ENCODE measurements at places on chromosomes 11 and 22.

DNA sequence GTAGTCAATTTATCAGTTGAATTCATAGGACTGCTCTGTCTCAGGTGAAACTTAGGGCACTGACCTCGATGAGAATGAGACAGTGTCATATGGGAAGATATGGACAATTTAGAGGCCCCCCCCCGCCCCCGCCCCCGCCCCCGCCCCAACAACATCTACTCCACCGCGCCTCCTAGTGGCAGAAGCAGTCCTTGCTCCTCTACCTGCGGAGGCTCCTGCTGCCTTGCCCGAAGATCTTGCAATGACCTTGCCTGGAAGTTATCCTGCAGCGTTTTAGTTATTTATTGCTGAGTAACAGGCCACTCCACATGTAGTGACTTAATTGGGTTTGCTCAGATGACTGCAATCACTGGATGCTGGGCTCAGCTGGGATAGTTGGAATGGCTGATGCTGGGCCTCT is 15.2 kb downstream of the SERPINH1 start:
- no peak for DNase-seq

GRCh38 chr11:35057926-35058668 is 80.9 kb upstream of the CD44 start:
- DNase-seq = peak; percentile 59

DNA sequence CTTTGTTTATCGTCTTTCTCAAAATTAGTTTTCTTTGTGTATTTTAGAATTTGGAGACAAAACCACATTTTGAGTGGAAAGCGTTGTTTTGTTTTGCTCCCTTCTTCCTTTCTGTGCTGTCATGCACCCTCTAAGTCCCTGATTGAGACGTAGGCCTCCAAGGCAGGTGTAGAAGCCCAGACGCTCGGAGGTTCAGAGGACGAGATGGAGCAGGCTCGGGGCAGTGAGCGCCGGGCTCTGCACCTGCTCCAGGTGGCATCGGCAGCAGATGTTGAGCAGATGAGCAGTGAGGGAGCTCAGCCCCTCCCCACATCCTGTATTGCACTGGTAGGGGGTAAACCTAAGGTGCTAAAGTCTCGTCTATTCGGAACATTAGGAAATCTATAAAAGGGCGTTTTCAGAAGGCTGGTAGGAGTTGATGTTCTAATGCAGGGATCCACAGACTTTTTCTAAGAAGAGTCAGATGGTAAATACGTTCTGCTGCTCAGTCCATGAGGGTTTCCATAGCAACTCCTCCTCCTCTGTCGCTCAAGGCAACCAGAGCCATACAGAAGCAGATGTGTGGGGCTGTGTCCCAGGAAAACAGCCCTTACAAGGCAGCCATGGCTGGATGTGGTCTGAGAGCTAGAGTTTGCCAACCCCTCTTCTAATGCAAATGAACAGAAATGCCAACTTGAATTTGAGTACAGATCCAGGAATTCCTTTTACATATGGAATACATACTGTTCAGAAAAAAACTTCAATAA is 724.2 kb downstream of the BRD1 start:
- DNase-seq = no peak

DNA sequence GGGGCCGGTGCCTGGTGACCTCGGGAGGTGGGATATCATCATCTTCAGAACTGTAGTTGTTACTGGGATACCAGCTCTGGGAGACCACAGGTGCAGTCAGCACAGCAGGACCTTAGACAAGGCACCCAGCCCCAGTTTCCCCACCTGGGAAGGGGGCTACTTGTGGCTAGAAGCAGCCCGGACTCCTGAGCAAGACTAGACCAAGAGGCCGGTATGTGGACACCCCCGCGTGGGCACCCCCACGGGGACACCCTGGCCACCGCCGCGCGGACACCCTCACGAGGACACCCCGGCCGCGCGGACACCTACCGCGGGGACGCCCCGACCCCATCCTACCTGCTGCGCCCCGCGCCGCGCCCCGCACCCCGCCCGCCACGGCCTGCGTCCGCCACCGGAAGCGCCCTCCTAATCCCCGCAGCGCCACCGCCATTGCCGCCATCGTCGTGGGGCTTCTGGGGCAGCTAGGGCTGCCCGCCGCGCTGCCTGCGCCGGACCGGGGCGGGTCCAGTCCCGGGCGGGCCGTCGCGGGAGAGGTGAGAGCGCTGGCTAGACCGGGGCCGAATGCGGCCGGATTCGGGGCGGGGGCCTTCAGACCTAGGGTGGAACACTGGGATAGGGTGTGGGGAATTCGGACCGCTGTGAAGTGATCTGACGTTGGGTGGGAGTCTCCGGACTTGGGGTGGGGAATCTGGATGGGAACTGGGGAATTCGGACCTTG is at the start of the genes COMT and TXNRD2:
Gene COMT, plus strand, starts transcription at position 408 of the 718 bp plus-strand sequence. CDS start 20,755 bp downstream, outside the sequence.
Gene TXNRD2, minus strand, starts transcription at position 454 of the 718 bp plus-strand sequence. Its CDS starts 15 bp downstream, at position 439.
- DNase-seq = peak; percentile 14

- DNase-seq = no peak
Measured at GRCh38 chr11:132728026-132728425, 804.3 kb downstream of the OPCML start.

GRCh38 chr11:119047205-119047604 is 9.8 kb downstream of the HYOU1 start:
- DNase-seq = no peak

GRCh38 chr11:34525888-34526657 is 12.5 kb upstream of the ELF5 start:
- no peak for DNase-seq

GRCh38 chr11:71106671-71107070 is 145.7 kb downstream of the SHANK2 start:
- no peak for DNase-seq

DNA sequence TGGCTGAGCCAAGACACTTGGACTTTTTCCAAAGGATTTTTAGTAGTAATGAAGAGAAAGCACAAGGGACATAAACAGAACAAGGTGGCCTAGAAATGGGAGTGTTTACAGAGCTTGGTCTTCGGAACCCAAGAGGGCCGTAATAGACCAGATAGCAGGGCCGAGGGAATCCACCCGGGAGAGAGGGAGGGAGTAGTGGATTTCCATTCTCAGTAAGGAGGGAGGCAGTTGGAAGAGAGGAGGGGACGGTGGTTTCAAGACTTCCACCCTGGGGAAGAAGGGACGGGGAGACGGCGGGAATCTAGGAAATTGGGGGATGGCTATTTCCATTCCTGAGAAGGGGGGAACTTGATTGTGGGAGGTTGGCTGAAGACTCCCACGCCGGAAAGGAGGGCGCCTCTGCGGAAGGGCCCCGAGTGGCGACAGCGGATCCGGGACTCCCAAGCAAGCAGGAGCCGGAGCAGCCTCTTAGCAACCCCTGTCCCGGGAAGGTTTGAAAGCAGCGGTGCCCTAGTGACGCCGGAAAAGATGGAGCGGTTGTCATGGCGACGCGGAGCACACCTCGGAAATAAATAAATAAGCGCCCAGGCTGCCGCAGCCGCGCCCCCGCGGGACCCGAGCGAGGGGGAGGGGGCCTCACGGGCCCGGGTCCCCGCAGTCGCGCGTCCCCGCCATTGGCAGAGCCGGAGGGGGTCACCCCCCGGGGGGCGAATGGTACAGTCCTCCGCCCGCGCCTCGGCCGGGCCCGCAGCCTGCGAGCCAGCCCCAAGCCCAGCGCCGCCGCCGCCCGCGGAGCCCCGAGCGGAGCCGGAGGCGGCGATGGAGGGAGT is 31.6 kb downstream of the EIF3F start:
- DNase-seq = no peak

DNA sequence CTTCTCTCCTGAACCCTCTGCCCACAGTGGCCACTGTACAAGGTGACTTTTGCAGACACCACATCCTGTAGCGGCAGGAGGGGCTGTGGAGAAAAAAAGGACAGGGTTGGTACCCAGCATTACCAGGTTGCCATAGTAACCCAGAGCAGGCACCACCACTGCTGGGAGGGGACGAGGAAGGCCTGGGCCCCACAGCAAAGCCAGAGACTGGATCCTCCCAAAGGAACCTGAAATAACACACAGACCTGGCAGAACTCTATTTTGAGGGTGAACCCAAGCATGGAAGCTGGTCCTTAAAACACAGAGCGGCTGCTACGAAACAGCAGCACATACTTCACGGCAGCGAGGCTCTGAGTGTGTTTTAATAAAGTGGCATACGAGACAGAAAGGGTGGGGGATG is 380.6 kb downstream of the CTTN start:
- DNase-seq = no peak

DNA sequence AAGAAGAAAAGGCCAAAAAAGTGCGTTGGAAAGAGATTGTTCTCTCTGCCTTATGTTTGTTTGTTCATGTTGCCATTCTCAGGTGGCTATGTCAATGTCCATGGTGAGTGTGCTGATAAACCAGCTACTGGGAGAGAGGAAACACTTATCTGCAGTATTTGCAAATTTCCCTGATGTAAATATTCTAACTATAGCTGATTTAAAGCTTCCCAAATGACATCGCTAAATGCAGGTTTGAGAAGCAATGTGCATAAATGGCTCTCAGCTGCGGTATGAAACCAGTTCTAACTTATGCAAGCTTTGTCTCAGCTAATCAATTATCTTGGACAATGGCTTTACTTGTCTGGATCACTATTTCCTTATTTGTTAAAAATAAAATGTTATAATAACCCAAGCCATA is 312.5 kb upstream of the ANO3 start:
- DNase-seq = no peak

DNA sequence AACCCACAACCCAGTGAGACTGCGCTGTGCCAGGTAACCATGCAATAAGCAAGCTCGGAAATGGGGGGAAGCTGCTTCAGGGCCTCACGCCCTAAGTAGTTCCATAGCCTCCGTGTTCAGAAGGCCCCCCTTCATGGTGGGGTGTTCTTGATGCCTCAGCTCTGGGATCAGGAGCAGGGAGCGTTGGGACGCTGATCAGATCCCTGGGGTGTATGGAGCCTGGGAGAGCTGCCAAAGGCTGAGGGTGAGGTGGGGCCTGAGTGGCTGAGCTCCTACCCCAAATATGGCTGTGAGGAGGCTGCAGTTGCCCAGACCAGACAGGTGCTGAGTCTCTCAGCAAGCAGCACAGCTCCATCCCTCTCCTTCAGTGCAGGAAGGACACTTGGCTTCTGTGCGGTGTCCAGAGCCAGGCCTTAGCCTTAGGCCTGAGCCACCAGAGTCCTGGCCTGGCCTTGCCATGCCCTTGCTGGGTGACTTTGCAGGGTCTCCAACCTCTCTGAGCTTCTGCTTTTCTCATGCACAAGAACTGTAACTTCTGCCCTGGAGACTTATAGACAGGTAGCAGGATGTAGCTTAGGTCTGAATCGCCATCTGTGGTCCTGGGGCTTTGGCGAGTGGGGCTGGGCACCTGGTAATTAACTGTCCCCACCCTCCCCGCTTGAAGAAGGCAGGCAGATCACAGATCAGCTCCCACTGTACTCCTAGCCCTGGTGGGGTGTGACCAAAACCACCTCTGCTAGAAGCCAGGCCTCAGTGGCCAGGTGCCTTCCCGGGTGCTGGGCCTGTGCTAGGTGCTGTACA is 5.3 kb downstream of the MMP11 start:
- no peak for DNase-seq

- DNase-seq = no peak
Measured at GRCh38 chr11:115722711-115723110, 218.5 kb upstream of the CADM1 start.

DNA sequence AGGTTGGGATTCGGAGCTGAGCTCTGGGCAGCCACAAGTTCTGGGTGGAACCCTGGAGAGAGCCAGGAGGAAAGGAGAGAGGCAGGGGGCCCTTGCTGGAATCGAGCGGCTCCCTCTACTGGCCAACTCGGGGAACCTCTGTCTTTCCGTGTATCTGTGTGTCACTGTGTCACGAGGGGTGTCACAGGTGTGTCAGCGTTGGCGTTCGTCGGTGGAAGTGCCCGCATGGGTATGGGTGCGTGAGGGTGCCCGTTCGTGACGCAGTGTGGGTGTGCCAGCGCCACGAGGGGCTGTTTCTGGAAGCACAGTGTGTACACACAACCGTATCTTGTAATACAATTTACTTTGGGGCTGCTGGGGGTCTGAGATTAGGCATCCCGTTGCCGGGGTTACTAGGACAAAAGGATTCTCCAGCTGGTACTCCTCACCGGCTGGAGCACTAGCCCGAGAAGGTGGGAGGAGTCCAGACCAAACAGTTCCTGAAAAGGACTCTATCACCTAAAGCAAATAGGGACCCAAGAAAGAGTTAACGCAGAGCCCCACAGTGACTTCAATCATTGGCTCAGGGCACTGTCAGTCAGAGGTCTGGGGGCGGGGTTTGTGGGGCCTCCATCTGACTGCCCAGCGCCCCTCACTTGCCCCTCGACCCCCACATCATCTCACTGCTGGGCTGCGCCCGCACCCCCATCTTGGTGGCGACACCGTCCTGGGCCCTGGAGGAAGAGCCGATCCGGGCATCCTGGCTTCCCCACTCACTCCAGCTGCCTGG is 2.6 kb upstream of the BCL9L start:
- DNase-seq = peak; percentile 81

DNA sequence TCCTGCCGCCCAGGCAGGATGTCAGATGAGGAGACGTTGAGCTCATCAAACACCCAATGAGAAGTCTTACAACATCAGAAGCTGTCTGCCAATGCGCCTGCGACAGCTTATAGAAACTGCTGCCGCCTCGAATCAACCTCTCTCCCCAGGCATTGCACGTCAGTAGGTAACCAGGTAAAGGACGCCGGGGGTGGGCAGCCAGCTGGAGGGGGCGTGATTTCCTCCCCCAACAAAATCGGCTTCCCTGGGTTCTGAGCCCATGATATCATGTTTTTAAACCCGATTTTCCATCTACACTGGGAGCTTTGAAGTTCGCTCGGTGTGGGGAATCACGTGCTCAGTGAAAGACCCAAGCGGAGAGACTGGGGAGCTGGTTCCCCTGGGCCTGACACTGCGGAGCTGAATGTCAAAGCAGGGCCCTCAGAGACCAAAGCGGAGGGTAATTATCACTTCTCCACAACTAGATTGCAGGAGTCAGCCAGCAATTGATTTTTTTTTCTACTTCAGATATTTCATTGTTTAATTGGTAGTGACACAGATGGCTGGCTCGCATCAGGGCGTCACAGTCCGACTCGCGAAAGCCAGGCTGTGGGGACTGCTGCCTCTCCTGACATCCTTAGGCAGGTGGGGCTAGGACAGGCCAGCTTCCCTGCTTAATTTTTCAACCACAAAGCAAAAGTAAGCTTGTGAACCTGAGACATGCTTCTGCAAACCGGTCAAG is 15.4 kb downstream of the FAM83F start:
- DNase-seq = no peak
